ENCODE measurements at places on chromosomes 4 and X. TPM values are rescaled to one million over a fixed set of nuclear protein-coding genes. Genes with fewer than 3 reads are reported as not detected.

TET2 gene
- polyA plus RNA-seq = 14.0 TPM

PAGE2 gene
- not detected for polyA plus RNA-seq

FAM149A gene
- polyA plus RNA-seq = 30.2 TPM

ASB5 gene
- polyA plus RNA-seq = 0.35 TPM

PLAC8 gene
- 1.3 TPM for polyA plus RNA-seq

SETD7 gene
- 15.7 TPM for polyA plus RNA-seq

UGT2A3 gene
- polyA plus RNA-seq = 0.21 TPM

COL25A1 gene
- polyA plus RNA-seq = 14.7 TPM

SH3D19 gene
- 41.3 TPM for polyA plus RNA-seq

PRRG3 gene
- polyA plus RNA-seq = 10.3 TPM

IGFBP7 gene
- polyA plus RNA-seq = 130 TPM

EGFL6 gene
- 12.7 TPM for polyA plus RNA-seq

SOWAHD gene
- polyA plus RNA-seq = 1.7 TPM

CYTL1 gene
- 4.7 TPM for polyA plus RNA-seq

USP17L18 gene
- not detected for polyA plus RNA-seq

USP17L5 gene
- polyA plus RNA-seq = not detected

XAGE1A gene
- not detected for polyA plus RNA-seq

GABRB1 gene
- polyA plus RNA-seq = 5.1 TPM

CITED1 gene
- polyA plus RNA-seq = 7.8 TPM

DCAF4L1 gene
- polyA plus RNA-seq = 0.30 TPM

SRPX2 gene
- 4.0 TPM for polyA plus RNA-seq

TMEM35A gene
- 132 TPM for polyA plus RNA-seq

FDCSP gene
- polyA plus RNA-seq = not detected

SLC6A14 gene
- polyA plus RNA-seq = not detected

NDUFB11 gene
- polyA plus RNA-seq = 131 TPM

SHISA3 gene
- 5.0 TPM for polyA plus RNA-seq

MAOA gene
- 30.0 TPM for polyA plus RNA-seq

GC gene
- 1.1 TPM for polyA plus RNA-seq

FAT4 gene
- polyA plus RNA-seq = 14.3 TPM

GUCY1B1 gene
- 55.6 TPM for polyA plus RNA-seq

TMEM31 gene
- polyA plus RNA-seq = not detected

Measured in spinal cord (tissue), 10 donors.